ENCODE measurements at places on chromosomes 6 and 20.

- no peak for DNase-seq
These were observed 10.2 kb downstream of the RNASET2 start for GRCh38 chr6:166946125-166946524.

GRCh38 chr6:154806804-154807203, 73.6 kb downstream of the SCAF8 start:
- no peak for DNase-seq

DNA sequence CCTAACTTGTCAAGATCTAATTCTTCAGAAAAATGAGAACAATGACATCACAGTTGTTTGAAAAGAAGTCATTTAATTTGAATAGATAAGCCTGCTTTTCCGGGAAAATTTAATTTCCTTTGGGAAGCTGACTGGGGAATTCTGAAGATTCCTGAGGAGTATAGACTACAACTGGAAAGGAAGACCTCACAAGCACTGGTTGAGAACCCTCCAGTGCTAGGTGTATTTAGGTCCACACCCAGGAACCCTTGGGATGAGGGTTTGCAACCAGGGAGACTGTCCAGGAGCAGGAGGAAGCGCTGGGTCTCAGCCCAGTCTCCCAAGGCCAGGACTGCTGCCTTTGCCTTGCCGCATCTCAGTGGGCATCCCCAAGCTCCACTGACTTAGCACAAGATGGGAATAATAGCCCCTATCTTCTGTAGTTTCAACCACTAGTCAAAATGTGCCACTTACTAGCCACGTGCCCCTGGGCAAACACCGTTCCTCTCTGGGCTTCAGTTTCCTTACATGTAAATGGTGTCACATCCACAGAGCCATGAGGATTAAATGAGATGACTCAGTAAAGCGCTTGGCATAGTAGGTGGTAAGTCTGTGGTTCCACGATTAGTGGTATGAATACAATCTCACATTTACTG, 6.9 kb upstream of the CD93 start:
- DNase-seq: no peak

DNA sequence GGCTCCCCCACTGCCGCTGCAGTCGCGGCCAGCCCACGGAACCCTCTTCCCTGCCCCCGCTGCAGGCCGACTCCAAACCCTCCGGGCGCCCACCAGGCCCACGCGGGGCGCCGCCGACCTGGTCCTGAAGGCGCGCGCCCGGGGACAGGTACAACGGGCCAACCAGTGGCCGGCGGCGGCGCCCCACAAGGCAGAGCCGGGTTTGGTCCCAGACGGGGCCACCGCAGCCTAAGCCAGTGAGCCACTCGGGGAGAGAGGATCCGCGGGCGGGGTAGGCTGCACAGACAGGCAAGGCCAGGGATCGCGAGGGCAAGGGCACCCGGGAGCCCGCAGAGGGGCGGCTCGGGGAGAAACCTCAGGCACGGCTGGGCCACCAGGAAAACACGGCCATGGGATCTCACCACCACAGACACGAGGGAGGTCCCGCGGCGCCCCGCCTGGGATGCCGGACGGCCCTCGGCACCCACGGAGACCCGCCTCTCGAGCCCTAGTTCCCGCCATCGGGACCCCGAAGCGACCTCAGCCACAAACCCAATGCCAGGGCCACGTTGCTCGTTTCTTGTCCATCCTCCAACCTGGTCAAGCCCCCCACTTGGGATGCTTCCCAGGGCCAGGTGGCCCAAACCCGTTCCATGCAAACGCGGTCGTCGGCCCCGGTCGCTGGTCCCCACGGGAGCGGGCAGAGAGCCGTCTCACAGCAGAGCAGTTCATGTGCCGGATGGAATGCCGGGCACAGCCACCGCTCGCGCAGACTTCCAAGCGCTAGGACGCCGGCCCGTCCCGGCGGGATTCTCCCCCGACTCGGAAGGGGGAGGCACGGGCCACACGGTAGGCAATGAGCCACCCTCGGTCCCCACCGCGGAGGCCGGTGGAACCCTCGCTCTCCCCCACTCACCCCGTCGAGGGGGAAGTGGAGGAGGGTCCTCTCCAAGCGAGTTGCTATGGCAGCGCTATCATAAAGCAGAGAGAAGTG, 1956.6 kb upstream of the DEFB115 start:
- DNase-seq: no peak

DNA sequence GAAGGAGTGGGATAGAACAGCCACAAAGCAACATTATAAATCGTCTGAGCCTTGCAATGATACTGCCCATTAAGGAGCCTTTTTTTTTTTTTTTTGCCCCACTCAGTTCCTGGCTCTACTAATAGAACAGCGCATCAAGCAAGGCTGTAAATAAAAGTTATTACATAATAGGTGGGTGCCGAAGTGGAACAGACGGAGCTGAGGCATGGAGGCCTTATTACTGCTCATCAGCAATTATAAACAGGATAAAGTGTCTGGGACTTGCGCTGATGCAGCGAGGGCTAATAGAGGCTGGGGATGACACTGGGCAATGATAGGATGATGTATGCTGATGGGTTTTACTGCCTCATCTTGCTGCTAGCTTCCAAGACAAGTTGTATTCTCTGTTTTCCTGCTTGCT, 272.1 kb downstream of the ZFAND3 start:
- no peak for DNase-seq

DNA sequence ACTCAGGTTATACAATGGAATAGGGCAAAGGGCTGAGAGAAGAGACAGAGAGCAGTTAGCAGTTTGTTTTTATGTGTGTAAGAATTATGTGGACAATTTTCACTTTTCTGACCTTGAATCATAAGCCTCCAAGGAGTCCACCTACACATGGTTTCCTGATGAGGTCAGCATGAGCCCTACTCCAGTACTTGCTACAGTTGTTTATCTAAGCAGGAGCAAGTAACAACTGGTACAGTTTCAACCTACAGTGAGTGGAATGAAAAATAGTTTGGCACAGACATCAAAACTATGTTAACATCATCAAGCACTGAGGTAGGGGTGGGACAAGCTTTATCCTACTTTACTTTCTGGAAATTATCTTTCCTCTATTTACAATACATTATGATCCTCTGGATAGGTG, 426.7 kb upstream of the ID4 start:
- DNase-seq: no peak

DNA sequence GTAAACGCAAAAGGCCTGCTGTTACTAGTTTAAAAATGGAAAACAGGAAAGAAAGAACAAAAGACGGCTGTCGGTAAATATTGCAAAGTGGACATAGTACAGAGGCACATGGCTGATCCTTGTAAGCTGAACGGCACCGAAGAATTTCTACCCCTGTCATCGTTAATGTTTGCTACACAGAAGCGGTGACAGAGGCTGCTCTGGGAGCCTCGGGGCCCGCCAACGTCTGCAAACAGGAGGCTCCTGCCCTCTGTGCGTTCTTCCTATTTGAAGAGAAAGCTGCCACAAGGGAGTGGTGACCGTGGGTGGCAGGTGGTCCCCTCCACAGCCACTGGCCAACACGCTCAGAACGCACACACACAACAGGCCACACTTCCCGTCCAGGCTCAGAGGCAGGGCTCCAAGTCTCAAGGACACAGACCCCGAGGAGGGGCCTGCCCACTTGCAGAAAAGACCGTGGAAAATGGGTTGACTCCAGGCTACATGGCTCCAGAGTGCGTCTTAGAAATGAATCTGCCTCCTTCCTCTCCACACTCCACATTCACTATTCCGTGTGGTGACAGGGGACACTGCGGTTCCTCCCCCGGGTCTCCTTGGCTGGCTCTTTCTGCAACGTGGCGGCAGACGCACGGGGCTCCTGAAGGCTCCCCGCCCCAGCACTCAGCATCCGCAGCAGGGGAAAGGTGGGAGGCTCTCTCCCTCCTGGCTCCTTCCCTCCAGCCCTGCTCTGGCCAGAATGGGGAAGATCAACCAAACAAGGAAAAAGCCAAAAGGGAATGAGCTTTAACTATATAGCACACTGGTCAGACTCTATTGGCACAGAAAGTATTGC, 64.5 kb downstream of the GMPR start:
- no peak for DNase-seq

DNA sequence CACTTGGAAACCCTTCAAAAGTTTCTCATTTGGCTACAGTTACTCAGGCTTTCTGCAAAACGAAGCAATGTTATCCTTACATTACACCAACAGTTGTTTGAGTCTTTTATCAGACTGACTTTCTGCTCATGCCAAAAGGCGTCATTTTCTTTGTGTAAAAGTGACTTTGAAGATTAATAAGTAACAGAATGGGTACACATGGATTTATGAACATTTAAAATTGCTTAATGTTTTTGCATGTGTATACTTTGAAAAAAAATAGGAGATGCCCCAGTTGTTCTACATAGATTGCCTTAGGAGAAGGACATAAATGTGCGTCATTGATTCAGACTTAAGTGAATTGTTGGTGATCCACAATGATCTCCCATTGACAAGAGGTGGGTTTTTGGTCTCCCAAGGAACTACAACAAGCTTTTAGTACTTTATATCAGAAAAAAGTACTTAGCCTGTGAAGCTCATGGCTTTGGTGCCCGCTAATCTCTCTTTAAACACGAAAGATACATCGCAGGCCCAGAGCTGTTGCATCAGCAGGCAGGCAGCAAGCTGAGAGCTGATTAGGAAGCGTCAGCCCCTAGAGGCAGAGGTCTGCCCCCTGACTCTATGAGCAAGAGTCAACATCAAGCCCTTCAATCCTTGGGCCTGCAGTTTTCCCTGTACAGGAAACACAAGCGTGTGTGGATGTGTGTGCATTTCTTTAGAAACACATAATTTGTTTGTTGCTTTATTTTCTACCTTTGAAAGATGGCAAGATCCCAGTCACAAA, 45.9 kb downstream of the SLC22A3 start:
- DNase-seq: no peak

GRCh38 chr20:24699321-24700165, 230.1 kb downstream of the SYNDIG1 start:
- DNase-seq: no peak

DNA sequence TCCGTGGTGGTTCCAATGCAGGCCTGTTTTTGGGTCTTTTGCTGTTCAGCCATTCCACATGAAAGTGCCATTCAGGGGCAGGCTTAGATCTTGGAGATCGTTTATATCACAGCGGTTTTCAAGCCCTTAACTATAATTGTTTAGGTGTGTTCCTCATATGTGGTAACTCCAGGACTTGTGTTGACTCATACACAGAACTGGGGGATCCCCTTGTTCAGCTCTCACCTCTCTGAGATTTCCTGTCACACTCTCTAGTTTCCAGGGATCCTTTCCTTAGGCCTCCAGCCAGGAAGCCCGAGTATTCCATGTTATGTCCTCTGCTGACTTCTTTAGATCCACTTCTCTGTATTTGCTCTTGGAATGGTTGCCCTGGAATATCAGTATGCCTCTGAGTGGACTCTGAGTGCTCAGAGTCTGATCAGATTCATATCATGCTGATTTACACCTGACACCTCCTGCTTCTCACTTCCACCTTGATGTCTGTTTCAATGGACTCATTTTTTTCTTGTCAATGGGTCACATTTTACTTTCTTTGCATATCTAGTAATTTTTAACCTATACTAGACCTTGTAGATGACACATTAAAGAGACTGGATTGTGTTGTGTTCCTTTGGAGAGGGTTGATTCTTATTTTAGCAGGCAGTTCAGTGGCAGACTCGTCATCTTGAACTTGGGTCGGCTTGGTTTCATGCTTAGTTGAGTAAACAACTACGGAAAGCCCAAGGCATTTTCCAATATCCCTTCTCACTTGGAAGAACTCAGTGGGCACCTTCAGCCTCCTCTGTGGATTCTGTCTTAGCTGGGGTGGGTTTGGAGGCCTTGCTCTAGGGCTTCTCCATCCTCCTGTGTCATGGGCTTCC, 13.1 kb downstream of the NTSR1 start:
- no peak for DNase-seq

DNA sequence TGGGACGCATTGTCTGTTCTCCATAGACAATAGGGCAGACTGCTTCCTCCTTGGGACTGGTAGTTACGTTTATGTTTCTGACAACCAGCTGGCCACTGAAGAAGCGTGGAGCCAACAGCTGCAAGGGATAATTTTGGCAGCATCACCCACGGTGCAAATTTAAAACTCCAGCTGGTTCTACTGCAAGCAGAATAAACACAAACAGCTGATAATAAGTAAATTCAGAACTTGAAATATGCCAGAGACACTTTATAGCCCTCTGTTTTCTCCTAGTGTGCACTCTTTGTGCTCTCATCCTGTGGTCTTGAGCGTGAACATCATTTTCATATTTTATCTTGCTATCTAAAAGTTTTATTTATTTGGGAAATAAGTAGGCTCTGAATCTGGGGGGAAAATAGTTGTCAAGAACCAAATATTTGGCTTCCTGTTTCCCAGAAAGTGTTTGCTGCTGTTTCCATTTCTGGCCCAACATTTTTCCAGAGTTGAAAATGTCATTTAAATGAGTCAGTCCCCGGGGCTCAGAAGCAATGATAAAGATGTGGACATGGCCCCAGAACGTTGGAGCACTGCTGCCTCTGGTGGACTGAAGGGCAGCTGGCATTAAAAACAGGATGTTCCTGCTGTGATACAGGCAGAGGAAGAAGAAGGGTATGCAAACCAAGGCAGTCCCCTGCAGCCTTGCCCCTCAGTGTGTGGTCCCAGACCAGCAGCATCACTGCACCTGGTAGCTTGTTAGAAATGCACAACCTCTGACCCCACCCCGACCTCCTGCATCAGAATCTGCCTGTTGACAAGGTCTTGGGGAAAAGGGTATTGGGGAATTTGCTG, 12.5 kb upstream of the THBD start:
- DNase-seq: peak; percentile 68

DNA sequence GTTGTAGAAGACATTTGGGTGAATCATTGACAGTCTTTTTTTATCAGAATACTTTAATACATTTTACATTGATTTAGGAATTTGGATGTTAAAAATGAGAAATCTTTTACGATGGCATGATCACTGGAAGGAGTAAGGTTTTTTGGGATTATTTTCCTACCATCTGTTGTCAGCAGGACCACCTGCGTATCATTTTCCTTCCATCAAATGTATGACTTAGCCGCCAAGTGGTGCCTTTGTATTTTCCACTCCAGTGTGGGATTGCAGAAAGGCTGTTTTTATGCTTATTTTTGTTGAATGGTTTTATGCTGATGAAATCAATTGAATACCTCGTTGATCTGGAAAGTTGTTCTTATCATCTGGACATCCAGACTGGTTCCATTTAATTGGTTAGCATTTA, 35.8 kb downstream of the AKAP12 start:
- no peak for DNase-seq

- no peak for DNase-seq
These were observed 152.6 kb downstream of the CDK19 start for GRCh38 chr6:110662490-110663211.

GRCh38 chr6:121274666-121275295, 59.5 kb downstream of the TBC1D32 start:
- DNase-seq: no peak

GRCh38 chr6:145044641-145045246, 690.6 kb downstream of the EPM2A start:
- DNase-seq: no peak

DNA sequence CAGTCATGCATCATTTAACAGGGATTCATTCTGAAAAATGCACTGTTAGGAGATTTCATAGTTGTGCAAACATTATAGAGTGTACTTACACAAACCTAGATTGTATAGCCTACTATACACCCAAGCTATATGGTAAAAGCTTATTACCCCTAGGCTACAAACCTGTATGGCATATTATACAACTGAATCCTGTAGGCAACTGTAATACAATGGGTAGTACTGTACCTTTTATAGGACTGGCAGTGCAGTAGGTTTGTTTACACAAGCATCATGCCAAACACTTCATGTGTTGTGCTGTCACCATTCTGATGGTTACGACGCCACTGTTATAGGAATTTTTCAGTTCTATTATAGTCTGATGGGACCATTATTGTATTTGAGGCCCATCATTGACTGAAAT, 39.3 kb upstream of the KHDC1 start:
- no peak for DNase-seq

Measured in SHP77 treated with DMSO at 0.1 percent for 48 hours (cell line).